Activated naive CD4-positive, alpha-beta T cell treated with anti-CD3 and anti-CD28 coated beads for 36 hours (primary cell): ENCODE measurements at places on chromosomes 6 and 20. TPM values are rescaled to one million over a fixed set of nuclear protein-coding genes. Genes with fewer than 3 reads are reported as not detected.
A peak's percentile ranks its signal among the peaks of the same experiment; 100 is the strongest.

DNA sequence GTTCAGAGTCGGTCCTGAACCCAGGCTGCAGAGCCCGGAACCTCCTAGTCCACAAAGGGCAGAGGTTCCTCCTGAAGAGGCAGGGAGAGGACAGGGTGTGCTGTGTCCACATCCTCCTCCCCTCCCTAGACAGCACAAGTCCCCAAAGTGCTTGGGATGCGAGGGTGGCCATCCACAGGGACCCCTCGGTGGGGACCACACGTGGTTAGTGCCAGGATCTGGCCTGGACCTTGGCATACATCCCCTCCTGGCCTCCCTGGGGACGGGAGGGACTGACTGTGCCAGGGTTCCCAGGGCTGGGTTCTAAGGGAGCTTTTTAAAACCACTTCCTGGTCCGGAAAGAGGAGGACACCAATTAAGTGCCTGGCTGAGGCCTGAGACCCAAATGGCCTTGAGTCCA, 63.2 kb downstream of the CTCFL start:
- no peak overlapping the region for H3K4me3 ChIP-seq
- no peaks in the 10 kb centered on the region for H3K27me3 ChIP-seq
- no peaks in the 10 kb centered on the region for H3K36me3 ChIP-seq
- no peak for DNase-seq

- no peak overlapping the region for H3K27ac ChIP-seq
- DNase-seq: peak; percentile 66
- no peaks in the 10 kb centered on the region for H3K36me3 ChIP-seq
- H3K4me1 ChIP-seq: peaks cover 16% of the 10 kb centered on the region
- H3K4me3 ChIP-seq: no peak overlapping the region
Measured at GRCh38 chr6:117605169-117605826, 3.0 kb upstream of the GOPC start.

DNA sequence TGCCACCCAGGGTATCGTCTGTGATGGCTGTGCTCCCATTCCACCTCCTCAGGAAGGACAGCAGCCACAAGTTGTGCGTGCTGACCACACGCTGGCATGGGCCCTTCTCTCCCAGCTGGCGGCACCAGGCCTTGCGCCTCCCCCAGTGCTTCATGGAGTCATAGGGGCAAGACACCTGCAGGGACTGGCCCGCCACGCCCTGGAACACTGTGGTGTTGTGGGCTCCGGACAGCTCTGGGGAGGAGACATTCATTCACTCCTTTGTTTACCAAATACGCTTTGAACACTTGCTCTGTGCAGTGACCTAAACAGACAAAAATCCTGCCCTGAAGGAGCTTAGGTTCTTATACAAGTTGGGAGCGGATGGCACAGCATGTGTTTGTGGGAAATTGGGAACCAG, 1.5 kb downstream of the TREM2 start:
- H3K36me3 ChIP-seq: no peaks in the 10 kb centered on the region
- H3K27me3 ChIP-seq: no peaks in the 10 kb centered on the region
- no peak overlapping the region for H3K27ac ChIP-seq
- H3K4me3 ChIP-seq: no peak overlapping the region

DNA sequence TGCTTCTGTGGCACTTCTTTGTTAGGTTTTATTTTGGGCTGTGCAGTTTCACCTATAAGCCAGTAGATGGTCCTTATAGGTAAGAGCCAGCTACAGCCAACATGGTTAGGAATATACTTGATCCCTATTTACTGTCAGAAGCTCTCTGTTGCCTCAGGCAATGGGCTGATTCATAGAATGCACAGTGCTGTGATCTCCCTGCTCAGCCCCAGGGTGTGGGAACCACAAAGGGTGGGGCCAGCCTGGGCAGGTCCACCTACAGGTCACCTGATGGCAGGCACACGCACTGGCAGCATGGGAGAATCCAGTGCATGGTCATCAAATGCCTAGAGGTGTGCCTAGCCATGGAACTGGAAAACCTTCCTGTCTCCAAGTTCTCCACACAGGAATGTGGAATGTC, 191.9 kb downstream of the MOXD1 start:
- H3K36me3 ChIP-seq: no peaks in the 10 kb centered on the region
- no peaks in the 10 kb centered on the region for H3K4me1 ChIP-seq
- no peak overlapping the region for H3K27ac ChIP-seq
- no peak overlapping the region for H3K4me3 ChIP-seq
- DNase-seq: no peak

DNA sequence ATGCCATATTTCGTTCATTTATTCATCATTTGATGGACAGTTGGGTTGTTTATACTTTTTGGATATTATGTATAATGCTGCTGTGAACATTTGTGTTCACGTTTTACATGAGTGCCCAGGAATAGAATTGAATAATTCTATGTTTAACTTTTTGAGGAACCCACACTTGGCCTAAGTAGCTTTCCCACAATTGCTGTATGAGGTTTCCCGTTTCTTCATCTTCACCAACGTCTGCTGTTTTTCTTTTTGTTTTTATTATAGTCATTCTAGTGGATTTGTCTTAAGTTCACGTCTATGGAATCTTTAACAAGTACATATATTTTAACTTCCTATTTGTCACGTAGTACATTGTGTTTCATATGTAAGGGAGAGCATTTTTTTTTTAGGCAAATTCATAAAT, 110.3 kb downstream of the JARID2 start:
- H3K4me1 ChIP-seq: peaks cover 63% of the 10 kb centered on the region
- H3K27me3 ChIP-seq: no peaks in the 10 kb centered on the region
- H3K4me3 ChIP-seq: no peak overlapping the region
- H3K36me3 ChIP-seq: peaks cover 10% of the 10 kb centered on the region

GRCh38 chr20:44761423-44761822, 15.8 kb downstream of the KCNK15 start:
- no peak overlapping the region for H3K27ac ChIP-seq
- H3K27me3 ChIP-seq: peaks cover 4% of the 10 kb centered on the region
- no peaks in the 10 kb centered on the region for H3K36me3 ChIP-seq
- no peak for DNase-seq

GRCh38 chr20:23255106-23255505, 95.5 kb upstream of the NXT1 start:
- H3K27me3 ChIP-seq: peaks cover 14% of the 10 kb centered on the region
- no peaks in the 10 kb centered on the region for H3K4me1 ChIP-seq
- H3K36me3 ChIP-seq: no peaks in the 10 kb centered on the region

DNA sequence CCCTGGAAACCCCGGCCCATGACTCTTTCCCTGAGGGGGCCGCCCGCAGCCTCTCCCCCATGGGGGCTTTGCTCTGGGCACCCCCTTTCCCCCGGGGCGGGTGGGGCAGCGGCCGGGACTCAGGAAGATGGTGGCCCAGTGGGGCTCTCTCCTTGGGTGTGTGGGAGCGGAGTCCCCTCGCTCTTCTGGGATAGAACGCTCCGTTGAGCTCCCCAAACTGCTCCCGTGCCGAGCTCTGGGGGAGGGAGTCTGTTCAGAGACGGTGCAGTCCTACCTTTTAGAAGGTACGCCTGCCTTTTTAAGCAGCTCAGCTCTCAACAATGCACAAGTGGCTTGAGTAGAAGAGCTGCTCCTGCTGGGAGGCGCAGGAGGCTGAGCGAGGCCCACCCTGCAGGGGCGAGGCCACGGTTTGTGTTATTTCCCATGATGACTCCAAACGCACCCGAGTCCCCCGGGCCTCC, 21.7 kb upstream of the BHLHE23 start:
- H3K27ac ChIP-seq: no peak overlapping the region
- H3K4me3 ChIP-seq: peak overlapping the region; percentile 34
- peaks cover 25% of the 10 kb centered on the region for H3K4me1 ChIP-seq
- H3K36me3 ChIP-seq: no peaks in the 10 kb centered on the region

DNA sequence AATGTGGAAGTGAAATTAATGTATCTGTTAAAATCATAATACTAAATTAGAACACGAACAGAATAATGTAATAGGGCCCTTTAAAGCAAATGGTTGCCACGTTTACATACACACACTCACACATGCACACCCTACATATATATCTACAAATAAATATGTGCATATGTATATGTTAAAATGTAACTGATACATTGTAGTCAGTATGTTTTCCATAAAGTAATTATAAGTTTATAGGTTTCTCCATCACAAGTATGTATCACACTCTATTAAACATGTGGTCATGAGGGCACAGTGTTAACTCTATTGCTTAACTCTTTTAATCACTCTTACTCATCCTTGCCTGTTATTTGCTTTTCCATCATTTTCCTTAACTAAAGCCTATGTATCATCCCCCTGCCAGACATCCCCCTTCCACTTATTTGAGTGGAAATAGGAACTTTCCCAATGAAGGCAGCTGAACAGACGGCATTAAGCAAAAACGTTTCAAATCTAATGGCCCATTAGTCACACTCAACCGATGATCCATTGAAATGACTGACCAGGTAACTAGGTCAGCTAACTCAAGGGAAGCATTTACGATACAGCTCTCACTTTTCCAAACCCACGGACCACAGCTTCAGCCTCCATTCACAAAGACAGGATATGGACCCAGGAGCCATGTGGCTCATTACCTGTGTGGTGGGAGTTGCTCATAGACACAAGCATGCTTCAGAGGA, 89.3 kb downstream of the HAO1 start:
- no peak overlapping the region for H3K27ac ChIP-seq
- no peak overlapping the region for H3K4me3 ChIP-seq
- H3K36me3 ChIP-seq: no peaks in the 10 kb centered on the region

DNA sequence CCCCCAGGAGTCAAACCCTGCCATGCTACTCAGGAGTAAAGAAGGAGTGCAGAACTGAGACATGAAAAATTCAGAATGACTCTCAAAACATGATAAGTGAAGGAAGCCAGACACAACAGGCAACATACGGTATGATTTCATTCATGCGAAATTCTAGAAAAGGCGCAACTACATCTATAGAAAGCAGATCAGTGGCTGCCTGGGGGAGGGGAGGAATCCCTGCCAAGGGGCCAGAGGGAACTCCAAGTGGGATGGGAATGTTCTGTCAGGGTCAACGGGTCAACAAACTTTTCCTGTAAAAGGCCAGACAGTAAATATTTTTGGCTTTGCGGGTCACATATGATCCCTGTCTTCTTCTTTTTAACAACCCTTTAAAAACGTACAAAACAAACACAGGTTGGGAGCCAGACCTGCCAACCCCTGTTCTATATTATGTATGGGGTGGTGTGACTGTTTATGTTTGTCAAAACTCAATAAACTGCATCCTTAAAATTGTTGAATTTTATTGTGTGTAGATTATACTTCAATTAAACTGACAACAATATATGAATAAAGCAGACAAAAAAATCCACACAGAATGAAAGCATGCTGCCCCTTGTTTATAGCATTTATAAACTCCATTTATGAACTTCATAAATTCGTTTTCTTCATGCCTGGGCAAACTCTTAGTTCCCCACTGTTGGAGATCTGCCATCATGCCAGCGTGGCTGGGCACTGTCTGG, 56.6 kb upstream of the TRAF3IP2 start:
- H3K36me3 ChIP-seq: peaks cover 25% of the 10 kb centered on the region
- H3K27ac ChIP-seq: peak overlapping the region; percentile 17
- H3K27me3 ChIP-seq: no peaks in the 10 kb centered on the region
- DNase-seq: no peak

DNA sequence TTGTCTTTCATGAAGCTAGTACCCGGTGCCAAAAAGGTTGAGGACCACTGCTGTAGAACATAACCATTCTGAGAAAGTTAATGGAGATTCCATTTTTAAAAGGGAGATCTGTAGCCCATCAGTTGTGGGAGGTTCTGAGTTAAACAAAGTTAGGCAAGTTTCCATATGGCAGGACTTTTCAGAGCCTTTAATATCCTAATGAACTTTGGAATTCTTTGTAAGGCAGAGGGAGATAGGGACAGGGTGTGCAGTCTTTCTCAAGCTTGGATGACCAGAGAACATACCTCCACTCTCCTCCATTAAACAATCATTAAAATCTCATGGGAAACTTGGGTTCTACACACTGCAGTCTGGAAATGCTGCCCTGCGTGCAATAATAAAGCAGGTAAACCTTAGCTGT, 14.8 kb downstream of the ADGRF4 start:
- no peak for DNase-seq
- no peaks in the 10 kb centered on the region for H3K36me3 ChIP-seq
- no peak overlapping the region for H3K27ac ChIP-seq
- peaks cover 28% of the 10 kb centered on the region for H3K4me1 ChIP-seq
- H3K4me3 ChIP-seq: no peak overlapping the region

DNA sequence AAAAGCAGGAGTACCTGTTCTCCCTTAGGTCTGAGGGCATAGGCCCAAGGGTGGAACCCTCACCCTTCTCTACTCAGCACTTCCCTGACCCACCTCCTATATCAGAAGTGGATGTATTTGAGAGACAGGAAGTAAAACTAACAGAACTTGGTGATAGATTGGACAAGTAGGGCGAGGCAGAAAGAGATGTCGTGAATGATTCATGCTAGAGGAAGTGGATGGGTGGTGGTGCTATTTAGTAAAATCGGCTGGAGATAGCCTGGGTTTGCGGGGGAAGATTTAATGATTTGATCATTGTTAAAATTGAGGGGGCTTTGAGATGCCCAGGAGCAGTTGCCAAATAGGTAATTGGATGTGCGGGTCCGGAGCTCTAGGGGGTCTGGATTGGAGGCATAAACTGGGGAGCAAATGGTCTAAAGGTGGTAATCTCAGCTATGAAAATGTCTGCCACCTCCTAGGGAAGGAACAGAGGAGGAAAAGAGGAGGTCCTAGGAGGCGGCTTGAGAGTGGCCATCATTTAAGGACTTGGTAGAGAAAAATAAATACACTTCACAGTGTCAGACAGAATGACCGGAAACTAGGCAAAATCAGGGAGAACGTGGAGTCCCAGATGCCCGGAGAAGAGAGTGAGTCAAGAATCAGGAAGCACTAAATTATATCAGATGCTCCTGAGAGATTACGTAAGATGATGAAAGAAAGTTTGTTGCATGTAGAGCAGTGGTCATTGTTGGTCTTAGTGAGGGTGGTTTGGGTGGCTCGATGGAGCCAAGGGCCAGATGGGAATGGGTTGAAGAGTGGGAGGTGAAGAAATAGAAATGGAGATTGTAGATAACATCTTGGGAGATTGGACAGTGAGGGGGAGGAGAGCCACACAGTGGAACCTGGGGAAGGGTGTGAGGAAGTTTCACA, 142.0 kb downstream of the CEP57L1 start:
- peaks cover 11% of the 10 kb centered on the region for H3K4me1 ChIP-seq
- H3K36me3 ChIP-seq: no peaks in the 10 kb centered on the region
- peak; percentile 25 for DNase-seq
- H3K27me3 ChIP-seq: no peaks in the 10 kb centered on the region

DNA sequence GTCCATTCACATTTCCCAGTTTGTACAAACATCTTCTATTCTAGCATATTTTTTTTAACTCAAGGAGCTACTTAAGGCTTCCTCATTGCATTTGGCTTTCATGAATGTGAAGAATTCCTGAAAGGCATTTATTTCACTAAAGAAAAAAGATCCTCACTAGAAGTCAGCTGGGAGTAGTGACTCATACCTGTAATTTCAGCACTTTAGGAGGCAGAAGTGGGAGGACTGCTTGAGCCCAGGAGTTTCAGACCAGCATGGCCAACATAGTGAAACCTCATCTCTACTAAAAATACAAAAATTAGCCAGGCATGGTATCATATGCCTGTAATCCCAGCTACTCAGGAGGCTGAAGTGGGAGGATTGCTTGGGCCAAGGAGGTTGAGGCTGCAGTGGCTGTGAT, 30.9 kb upstream of the XRN2 start:
- no peak overlapping the region for H3K27ac ChIP-seq
- H3K36me3 ChIP-seq: no peaks in the 10 kb centered on the region
- peaks cover 14% of the 10 kb centered on the region for H3K27me3 ChIP-seq
- no peak overlapping the region for H3K4me3 ChIP-seq
- no peak for DNase-seq
- no peaks in the 10 kb centered on the region for H3K4me1 ChIP-seq

GRCh38 chr6:2274981-2275891, 29.8 kb upstream of the GMDS start:
- no peak overlapping the region for H3K27ac ChIP-seq
- DNase-seq: no peak
- H3K4me1 ChIP-seq: no peaks in the 10 kb centered on the region
- H3K27me3 ChIP-seq: no peaks in the 10 kb centered on the region
- peaks cover 63% of the 10 kb centered on the region for H3K36me3 ChIP-seq

The ASIP gene
- total RNA-seq: not detected

The SOX4 gene
- total RNA-seq: 0.72 TPM

The PTCHD4 gene
- total RNA-seq: not detected
